ENCODE measurements at places on chromosomes 16 and 17.

- no peak for DNase-seq
Observed at GRCh38 chr16:47204736-47205504, 61.2 kb upstream of the NETO2 start.

DNA sequence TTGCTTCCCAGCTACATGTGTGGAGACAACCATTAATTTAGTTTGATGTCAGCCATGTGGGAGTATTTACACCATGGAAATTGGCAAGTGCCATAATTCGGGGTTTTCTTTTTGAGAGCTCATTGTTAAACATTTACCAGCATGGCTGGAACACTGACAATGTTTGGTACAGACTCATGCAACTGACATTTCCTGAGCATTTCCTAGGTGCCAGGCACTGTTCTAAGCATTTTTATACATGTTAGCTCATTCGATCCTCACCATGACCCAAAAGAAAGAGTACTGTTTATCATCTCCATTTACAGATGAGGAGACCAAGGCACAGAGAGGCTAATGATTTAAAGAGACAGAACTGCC lies 86.9 kb downstream of the FOXL1 start:
- peak; percentile 52 for DNase-seq

DNA sequence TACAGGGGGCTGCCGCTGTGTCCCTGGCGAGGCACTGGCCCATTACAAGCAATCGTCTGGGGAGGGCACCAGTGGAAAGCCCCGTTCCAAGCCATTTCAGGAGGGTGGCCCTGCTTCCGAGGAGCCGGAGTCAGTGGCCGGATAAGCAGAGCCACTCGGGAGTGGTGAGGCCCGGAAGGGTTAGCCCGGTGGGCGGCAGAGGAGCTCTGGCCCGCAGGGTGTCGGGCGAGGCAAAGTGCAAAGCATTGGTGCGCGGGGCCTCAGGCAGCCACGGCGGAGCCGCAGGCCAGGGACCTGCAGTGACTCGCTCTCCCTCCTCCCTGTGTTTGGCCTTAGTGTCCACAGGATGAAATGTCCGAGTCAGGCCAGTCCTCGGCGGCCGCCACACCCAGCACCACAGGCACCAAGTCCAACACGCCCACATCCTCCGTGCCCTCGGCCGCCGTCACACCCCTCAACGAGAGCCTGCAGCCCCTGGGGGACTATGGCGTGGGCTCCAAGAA lies 24.6 kb downstream of the NME3 start:
- no peak for DNase-seq

- peak; percentile 16 for DNase-seq
Observed at GRCh38 chr17:66347661-66348514, 45.5 kb downstream of the PRKCA start.

- DNase-seq, result peak; percentile 89
Observed at GRCh38 chr17:79728169-79728907, 2.4 kb upstream of the ENPP7 start.
